ENCODE measurements at places on chromosomes 5 and 9.

DNA sequence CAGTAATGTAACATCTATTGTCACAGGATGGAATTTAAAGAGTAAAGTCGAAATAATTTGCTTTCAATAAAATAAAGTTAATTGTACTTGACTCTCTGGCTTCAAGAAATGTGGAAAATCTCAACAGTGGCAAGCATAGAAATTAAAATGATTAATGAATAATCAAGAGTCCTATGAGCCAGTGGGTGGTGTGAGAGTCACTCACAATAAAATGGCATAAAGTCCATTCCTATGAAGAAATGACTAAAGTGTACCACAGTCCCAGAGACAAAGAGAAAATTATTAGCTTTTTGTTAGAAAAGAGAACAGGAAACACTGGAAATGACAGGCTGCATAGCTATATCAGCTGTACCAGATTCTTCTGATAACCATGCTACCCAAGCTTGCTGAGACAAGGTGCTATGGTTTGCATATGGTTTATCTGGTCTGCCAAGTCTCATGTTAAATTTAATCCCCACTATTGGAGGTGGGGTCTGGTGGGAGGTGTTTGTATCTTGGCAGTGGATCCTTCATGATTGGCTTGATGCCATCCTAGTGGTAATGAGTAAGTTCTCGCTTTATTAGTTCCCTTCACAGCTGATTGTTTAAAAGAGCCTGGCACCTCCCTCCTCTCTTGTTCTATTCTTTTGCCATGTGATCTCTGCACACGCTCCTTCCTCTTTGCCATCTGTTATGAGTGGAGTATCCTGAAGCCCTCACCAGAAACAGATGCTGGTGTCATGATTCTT is 647.7 kb upstream of the ITGA1 start:
- no peaks in the 10 kb centered on the region for H3K27me3 ChIP-seq
- no peaks in the 10 kb centered on the region for H3K4me1 ChIP-seq
- no peak for DNase-seq
- H3K36me3 ChIP-seq: no peaks in the 10 kb centered on the region

DNA sequence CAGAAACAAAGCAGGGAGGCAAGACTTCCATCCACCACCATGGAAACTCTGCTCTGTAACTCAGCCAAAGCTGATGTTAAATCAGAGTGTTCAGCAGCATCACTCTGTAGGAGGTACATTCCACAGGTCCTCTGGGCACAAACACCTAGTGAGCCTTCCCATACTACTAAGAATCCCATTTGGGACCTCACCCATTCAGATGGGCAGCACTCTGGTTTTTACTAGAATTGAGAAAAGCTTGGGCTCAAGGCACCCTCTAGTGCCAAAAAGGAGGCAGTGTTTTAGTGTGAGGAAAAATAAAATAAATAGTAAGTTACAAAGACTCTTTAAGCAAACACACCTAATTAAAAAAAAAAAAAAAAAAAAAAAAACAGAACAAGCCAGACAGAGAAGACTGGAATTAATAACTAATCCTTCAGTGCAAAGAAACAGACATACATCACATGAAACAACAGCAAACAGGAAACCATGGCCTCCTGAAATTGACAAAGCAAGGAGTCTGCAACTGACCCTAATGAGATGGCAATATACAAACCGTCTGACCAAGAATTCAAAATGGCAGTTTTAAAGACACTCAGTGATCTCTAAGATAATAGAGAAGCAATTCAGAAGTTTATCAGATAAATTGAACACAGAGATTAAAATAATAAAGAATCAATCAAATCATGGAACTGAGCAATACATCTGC is 159.5 kb downstream of the GNA14 start:
- no peak overlapping the region for H3K4me3 ChIP-seq
- peaks cover 16% of the 10 kb centered on the region for H3K27me3 ChIP-seq
- no peak for DNase-seq
- H3K4me1 ChIP-seq: peaks cover 10% of the 10 kb centered on the region
- H3K36me3 ChIP-seq: peaks cover 3% of the 10 kb centered on the region
- no peak overlapping the region for H3K27ac ChIP-seq

GRCh38 chr5:140565780-140566095 is 1.1 kb downstream of the SLC35A4 start:
- H3K36me3 ChIP-seq: peaks cover 56% of the 10 kb centered on the region
- no peaks in the 10 kb centered on the region for H3K27me3 ChIP-seq
- DNase-seq: no peak
- peak overlapping the region; percentile 98 for H3K27ac ChIP-seq
- H3K4me1 ChIP-seq: peaks cover 50% of the 10 kb centered on the region

GRCh38 chr5:14922456-14922855 is 50.9 kb upstream of the ANKH start:
- peaks cover 7% of the 10 kb centered on the region for H3K4me1 ChIP-seq
- no peaks in the 10 kb centered on the region for H3K36me3 ChIP-seq
- DNase-seq: no peak
- no peak overlapping the region for H3K4me3 ChIP-seq
- H3K27ac ChIP-seq: no peak overlapping the region

- no peak overlapping the region for H3K27ac ChIP-seq
- no peak for DNase-seq
- H3K4me3 ChIP-seq: no peak overlapping the region
- H3K36me3 ChIP-seq: no peaks in the 10 kb centered on the region
- peaks cover 5% of the 10 kb centered on the region for H3K4me1 ChIP-seq
- no peaks in the 10 kb centered on the region for H3K27me3 ChIP-seq
Measured at GRCh38 chr5:173933901-173934300, 45.8 kb downstream of the CPEB4 start.

GRCh38 chr5:127757576-127757975 is 54.4 kb downstream of the CCDC192 start:
- no peaks in the 10 kb centered on the region for H3K36me3 ChIP-seq
- H3K27me3 ChIP-seq: no peaks in the 10 kb centered on the region
- H3K4me3 ChIP-seq: no peak overlapping the region
- no peaks in the 10 kb centered on the region for H3K4me1 ChIP-seq

GRCh38 chr5:10333154-10334006 is 20.1 kb upstream of the MARCHF6 start:
- H3K27ac ChIP-seq: peak overlapping the region; percentile 89
- H3K4me3 ChIP-seq: peak overlapping the region; percentile 86
- peaks cover 54% of the 10 kb centered on the region for H3K27me3 ChIP-seq
- H3K4me1 ChIP-seq: peaks cover 10% of the 10 kb centered on the region
- peaks cover 3% of the 10 kb centered on the region for H3K36me3 ChIP-seq

GRCh38 chr5:53333160-53333559 is 147.3 kb upstream of the FST start:
- no peak overlapping the region for H3K4me3 ChIP-seq
- H3K27ac ChIP-seq: no peak overlapping the region
- DNase-seq: no peak
- no peaks in the 10 kb centered on the region for H3K4me1 ChIP-seq
- no peaks in the 10 kb centered on the region for H3K27me3 ChIP-seq
- no peaks in the 10 kb centered on the region for H3K36me3 ChIP-seq

GRCh38 chr5:27381686-27382085 is 343.3 kb upstream of the CDH9 start:
- no peak for DNase-seq
- H3K27ac ChIP-seq: no peak overlapping the region
- no peaks in the 10 kb centered on the region for H3K4me1 ChIP-seq
- no peak overlapping the region for H3K4me3 ChIP-seq

DNA sequence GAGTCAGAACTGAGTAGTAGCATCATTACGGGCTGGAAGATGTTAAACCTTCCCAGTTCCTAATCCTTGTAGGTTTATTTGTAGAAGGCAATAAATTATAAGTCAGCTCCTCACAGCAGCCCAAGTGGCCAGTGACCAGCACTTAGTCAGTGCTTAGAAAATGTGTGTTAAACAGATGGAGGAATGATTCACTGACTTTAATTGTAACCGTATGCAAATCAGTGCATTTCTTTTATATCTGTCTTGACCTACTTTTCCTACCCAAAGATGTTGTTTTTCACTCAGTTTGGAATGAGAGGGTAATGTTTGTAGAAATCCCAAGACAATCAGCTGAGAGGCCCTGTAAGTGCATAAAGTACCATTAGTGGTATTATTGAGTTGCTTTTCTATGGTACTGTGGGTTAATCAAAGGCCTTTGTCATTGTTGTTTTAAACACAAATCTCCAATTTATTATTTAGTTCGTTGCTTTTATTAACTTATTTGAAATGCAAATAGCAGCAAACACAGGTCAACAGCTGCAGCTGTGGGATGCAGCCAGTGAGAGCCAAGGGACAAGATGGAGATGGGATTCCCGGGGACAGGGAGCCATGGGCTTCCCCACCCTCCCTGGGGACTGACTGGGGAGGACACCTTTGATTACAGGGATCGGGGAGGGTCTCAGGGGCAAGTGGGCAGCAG is 49.8 kb downstream of the MAP1B start:
- no peak for DNase-seq
- no peaks in the 10 kb centered on the region for H3K36me3 ChIP-seq
- peaks cover 28% of the 10 kb centered on the region for H3K27me3 ChIP-seq
- H3K27ac ChIP-seq: no peak overlapping the region
- H3K4me3 ChIP-seq: no peak overlapping the region
- H3K4me1 ChIP-seq: no peaks in the 10 kb centered on the region

- H3K4me3 ChIP-seq: peak overlapping the region; percentile 84
- no peak overlapping the region for H3K27ac ChIP-seq
- DNase-seq: peak; percentile 7
Measured at GRCh38 chr5:69493396-69494133, 975 bp downstream of the OCLN start.

- H3K4me3 ChIP-seq: no peak overlapping the region
- DNase-seq: no peak
- H3K4me1 ChIP-seq: peaks cover 54% of the 10 kb centered on the region
- H3K27me3 ChIP-seq: no peaks in the 10 kb centered on the region
- peaks cover 45% of the 10 kb centered on the region for H3K36me3 ChIP-seq
Measured at GRCh38 chr9:114335745-114336144, 6.1 kb downstream of the ORM2 start.

GRCh38 chr5:108145351-108145750 is 236.5 kb downstream of the FBXL17 start:
- no peak overlapping the region for H3K27ac ChIP-seq
- no peak overlapping the region for H3K4me3 ChIP-seq
- no peaks in the 10 kb centered on the region for H3K27me3 ChIP-seq
- DNase-seq: no peak

- DNase-seq: no peak
- H3K36me3 ChIP-seq: no peaks in the 10 kb centered on the region
- no peak overlapping the region for H3K27ac ChIP-seq
- H3K4me3 ChIP-seq: no peak overlapping the region
Measured at GRCh38 chr5:57277085-57277484, 103.2 kb downstream of the GPBP1 start.

All from stimulated activated naive B cell treated with anti-CD40 and anti-IgM and Interleukin-4, amounts not matched to agents 10 μg/mL and 1 μg/mL and 100 μg/mL, for 72 hours (primary cell).